Activated CD8-positive, alpha-beta memory T cell treated with anti-CD3 and anti-CD28 coated beads, Interleukin-2, amount 10 ng/mL, durations not matched to agents 7 days and 5 days (primary cell): ENCODE measurements at places on chromosomes 12 and 14. TPM values are rescaled to one million over a fixed set of nuclear protein-coding genes. Genes with fewer than 3 reads are reported as not detected.

The CLEC2D gene
- 355 TPM for total RNA-seq

DNA sequence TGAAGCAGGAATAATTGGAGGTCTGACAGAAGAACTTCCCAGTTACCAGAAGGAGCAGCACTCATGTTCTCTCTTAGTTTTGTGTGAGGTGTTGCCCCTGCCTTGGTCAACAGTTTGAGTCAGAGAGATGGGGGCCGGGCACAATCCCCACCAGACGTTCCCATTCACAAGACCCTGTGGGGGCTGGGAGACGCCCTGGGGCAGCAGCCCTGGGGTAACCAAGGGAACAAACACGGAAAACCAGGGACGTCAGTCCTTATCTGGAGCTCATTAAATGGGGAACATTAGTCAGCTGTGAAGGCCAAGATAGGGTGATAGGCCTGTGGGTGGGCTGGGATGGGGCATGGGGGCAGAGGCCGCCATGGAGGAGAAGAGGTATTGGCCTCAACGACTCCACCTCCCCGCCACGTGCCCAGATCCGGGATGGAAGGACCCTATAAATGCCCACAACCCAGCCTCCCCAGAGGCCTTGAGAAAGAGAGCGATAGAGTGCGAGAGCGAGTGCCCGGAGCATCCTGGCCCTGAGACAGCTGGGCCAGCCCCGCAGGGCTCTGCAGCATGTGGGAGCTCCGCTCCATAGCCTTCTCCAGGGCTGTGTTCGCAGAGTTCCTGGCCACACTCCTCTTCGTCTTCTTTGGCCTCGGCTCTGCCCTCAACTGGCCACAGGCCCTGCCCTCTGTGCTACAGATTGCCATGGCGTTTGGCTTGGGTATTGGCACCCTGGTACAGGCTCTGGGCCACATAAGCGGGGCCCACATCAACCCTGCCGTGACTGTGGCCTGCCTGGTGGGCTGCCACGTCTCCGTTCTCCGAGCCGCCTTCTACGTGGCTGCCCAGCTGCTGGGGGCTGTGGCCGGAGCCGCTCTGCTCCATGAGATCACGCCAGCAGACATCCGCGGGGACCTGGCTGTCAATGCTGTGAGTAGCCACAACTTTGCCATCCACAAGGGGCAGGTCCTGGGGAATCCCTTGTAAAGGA lies at the start of gene AQP2:
AQP2 (plus strand) TSS at position 465 of the 979 bp plus-strand sequence; CDS start at position 559, 94 bp downstream.
- no peak within 1 kb of the TSS for H3K4me3 ChIP-seq
- H3K36me3 ChIP-seq: no peaks in the 10 kb centered on the region
- DNase-seq: no peak
- peaks cover 20% of the 10 kb centered on the region for H3K27me3 ChIP-seq
- H3K4me1 ChIP-seq: peaks cover 10% of the 10 kb centered on the region

The PSMB5 gene
- total RNA-seq: 95.3 TPM

The SAMD15 gene
- total RNA-seq: 0.14 TPM

DNA sequence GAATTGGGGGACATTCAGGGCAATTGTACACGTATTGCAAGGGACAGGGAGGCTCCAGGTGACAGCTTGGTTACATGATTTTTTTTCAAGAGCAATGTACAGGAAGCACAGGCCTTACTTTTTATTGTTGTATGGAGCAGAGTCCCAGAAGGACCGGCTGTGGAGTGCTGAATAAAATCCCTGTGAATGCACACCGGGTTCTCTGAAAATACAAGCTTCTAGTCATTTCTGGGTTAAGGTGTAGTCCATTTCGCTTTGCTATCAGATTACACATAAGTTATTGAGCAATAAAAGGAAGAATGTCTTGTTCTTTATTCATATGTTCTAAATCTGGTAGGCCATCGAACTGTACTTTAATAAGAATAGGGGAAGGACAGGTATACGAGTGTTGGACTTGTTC lies 52.2 kb downstream of the PDE3A start:
- H3K36me3 ChIP-seq: no peaks in the 10 kb centered on the region
- DNase-seq: no peak
- H3K27me3 ChIP-seq: no peaks in the 10 kb centered on the region
- peaks cover 2% of the 10 kb centered on the region for H3K4me1 ChIP-seq
- H3K27ac ChIP-seq: no peak overlapping the region
- H3K4me3 ChIP-seq: no peak overlapping the region

- DNase-seq: no peak
- no peaks in the 10 kb centered on the region for H3K36me3 ChIP-seq
- peaks cover 3% of the 10 kb centered on the region for H3K27me3 ChIP-seq
- no peaks in the 10 kb centered on the region for H3K4me1 ChIP-seq
These were observed 326.7 kb upstream of the TMPO start for GRCh38 chr12:98188650-98189077.

GRCh38 chr12:46153268-46153872 lies 115.5 kb downstream of the SLC38A1 start:
- H3K4me3 ChIP-seq: no peak overlapping the region
- DNase-seq: no peak
- H3K27me3 ChIP-seq: peaks cover 1% of the 10 kb centered on the region
- H3K27ac ChIP-seq: no peak overlapping the region

DNA sequence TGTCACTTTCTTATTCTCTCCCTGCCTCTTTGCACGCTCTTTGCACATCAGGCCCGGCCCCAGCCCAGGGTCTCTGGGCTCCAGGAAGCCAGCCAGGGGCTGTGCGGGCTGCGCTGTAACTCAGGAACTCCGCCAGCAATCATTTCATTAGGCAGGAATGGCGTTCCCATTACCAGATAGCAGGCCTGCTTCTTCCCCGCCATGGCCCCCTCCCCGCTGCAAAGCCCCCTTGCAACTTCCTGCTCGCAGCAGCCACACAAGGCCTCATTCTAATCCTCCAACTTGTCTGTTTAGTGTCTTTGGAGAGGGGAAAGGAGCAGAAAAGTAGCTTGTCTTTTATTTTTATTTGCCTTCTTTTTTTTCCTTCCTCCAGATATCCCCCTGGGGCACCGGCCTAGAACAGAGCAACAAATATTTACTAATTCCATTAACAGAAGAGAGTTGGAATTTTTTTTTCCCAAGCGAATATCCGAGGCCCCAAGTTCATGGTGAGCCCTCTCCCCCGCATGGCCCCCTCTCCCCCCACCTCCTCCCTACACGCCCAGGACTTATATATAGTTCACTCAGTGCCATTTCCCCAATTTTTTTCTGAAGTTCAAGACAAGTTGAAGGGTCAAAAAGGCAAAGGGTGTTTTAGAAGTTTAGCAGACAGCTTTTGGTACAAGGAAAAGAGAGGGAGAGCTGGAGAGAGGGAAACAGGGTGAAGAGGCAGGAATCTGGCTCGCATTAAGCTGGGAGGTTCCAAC lies 329.4 kb upstream of the TBX3 start:
- no peak overlapping the region for H3K27ac ChIP-seq
- no peak overlapping the region for H3K4me3 ChIP-seq
- no peaks in the 10 kb centered on the region for H3K4me1 ChIP-seq
- DNase-seq: no peak
